MM.1S (cell line): ENCODE measurements at places on chromosomes 6 and 20.

- DNase-seq = peak; percentile 21
Measured at GRCh38 chr6:154928325-154928922, 66.7 kb upstream of the TIAM2 start.

DNA sequence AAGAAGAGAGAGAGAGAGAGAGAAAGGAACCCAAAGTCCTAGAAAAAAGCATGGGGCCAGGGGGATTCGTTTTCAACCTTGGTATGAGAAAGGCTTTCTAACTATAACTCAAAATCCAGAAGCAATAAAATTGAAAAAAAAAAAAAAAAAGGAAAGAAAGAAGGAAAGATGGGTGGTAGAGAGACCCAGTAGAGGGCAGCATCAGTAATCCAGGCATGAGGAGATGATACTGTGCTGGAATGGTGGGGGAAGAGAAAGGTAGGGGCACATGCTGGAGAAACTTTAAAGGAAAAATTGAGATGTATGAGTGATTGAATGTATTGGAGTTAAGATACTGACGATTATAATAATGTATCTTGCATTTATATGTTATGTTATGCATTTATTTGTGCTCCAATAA is 1040.7 kb upstream of the FLRT3 start:
- DNase-seq = no peak

GRCh38 chr6:12832226-12832735 is 115.7 kb downstream of the PHACTR1 start:
- DNase-seq = no peak

DNA sequence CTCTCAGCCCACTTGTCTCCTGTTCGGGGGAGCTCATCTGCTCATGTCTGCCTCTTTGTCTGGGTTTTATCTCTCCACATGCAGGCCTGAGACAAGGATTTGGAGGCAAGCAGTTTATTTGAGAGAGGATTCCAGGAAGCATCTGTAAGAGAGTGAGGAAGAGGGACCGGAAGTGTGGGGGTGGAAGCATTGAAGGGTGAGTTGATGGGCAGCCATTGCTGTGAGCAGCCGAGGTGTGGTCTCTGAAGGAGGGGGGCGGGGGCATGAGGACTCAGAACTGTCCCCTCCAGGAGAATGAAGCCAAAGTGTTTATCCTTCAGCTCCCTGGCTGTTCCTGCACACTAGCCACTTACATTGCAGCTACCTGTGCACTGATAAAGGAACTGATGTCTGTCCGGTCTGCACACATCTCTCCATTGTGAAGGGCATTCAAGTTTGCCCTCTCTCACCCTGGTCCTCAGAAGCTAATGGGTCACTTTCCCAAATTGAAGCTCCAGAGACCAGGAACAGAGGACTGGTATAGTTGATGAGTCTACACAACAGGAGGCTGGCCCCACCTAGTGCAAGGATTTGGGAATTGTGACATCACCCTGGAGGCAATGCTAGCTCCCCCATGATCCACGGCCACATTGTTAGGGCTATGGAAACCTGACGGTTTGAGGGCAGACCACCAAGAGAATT is 100.5 kb upstream of the FOXA2 start:
- no peak for DNase-seq

GRCh38 chr6:143005816-143006215 is 54.9 kb upstream of the AIG1 start:
- DNase-seq = no peak

DNA sequence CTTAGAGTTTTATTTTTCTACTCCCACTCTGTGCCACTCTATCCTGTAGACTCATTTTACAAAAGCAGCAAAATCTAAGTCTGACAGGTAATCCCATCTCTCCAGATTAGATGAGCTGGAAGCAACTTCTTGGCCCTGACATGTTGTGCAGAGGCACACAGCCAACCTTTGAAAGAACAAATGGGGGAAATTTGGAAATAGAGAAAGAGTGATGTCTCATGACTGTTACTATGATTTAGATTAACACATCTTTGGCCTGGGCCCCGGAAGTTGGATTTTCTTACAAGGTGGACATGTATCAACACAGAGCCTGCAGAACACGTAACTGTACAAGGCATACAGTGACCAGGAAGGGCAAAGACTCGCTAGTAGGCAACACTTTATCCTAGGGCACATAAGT is 227.7 kb downstream of the MYLK4 start:
- DNase-seq = no peak

GRCh38 chr6:157987788-157988699 is 6.4 kb downstream of the SYNJ2 start:
- no peak for DNase-seq

- peak; percentile 76 for DNase-seq
Measured at GRCh38 chr6:26286168-26286877, 78.7 kb upstream of the BTN3A2 start.

DNA sequence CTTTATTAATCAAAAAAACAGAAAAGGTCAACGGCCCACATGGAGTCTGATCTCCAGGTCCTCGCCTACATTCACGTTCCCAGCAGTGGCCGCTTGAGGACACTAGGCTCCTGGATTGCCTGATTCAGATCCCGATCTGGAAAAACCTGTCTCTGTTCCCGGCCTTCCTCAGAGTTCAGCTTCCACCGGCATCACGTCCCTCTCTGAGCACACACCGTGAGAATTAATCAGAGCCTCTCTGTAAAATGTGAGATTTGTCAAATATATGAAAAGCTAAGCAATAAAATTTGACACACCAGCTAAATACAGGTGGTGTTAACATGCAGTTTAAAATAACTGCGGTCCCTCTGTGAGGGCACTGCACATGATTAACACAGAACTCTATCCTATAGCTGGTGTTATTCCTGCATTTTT is 122.8 kb upstream of the COL21A1 start:
- DNase-seq = no peak

- DNase-seq = no peak
Measured at GRCh38 chr20:58173091-58173490, 55.4 kb downstream of the ANKRD60 start.

- no peak for DNase-seq
Measured at GRCh38 chr6:108228416-108228815, 32.4 kb downstream of the SNX3 start.

- DNase-seq = no peak
Measured at GRCh38 chr20:18395544-18395943, 71.3 kb downstream of the DZANK1 start.

DNA sequence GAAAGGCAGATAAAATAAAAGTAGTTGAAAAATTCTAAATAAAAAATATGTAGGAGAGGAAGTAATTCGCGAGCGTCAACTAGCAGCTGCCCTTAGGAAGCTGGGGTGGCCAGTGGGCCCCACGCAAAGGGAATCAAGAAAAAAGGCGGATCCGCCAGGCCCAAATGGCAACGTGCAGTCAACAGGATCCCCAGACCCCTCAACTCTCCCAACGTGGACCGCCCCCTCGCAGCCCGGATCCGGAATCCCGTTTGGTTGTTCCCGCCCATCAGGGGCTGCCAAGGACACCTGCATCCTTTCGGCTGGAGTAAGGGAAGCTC is 296 bp downstream of the DZANK1 start:
- peak; percentile 9 for DNase-seq

DNA sequence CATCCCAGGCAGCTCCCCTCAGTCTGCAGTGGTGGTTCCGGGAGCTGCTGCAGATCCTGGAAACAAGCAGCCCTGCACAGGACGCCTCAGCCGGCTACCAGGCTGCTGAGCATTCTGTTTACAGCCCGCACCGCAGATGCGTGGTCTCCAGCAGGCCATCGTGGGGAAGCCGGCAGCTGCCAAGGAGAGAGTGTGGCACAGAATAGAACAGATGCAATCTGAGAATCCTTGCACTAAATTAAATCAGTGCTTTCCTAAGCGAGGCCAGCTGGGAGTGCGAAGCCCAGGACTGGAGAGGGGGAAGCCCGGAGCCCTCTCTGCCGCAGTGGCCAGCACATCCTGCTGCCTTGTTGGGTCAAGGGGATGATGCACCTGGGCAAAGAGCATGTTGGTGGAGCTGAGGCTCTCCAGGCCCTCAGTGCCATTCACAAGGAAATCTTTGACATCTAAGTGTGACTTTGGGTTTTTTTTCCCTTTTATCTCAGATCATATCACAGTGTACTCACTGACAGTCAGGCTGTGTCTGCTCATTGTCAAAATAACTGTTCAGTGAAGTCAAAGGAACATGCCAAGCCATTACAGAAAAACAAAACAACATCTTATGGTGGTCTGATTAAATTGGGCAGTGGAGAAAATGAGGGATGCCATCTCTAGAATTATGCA is 118.1 kb downstream of the SYNDIG1 start:
- DNase-seq = no peak
